Pericardium fibroblast (primary cell): ENCODE measurements at places on chromosomes 4 and X. TPM values are rescaled to one million over a fixed set of nuclear protein-coding genes. Genes with fewer than 3 reads are reported as not detected.

The CEP135 gene
- total RNA-seq, result 1.9 and 2.2 TPM in 2 replicates

The STPG2 gene
- not detected in 2 replicates for total RNA-seq

The WDR17 gene
- 0.26 and 0.58 TPM in 2 replicates for total RNA-seq

The CXCL5 gene
- 8.9 and 11.6 TPM in 2 replicates for total RNA-seq

The MAGEA11 gene
- not detected in 2 replicates for total RNA-seq

The ATP5ME gene
- total RNA-seq, result 92.9 and 185 TPM in 2 replicates

The C1QTNF7 gene
- total RNA-seq, result 0.17 and 0.35 TPM in 2 replicates

The FGFBP2 gene
- total RNA-seq, result not detected in 2 replicates

The IBSP gene
- not detected in 2 replicates for total RNA-seq

The GPR50 gene
- total RNA-seq, result not detected in 2 replicates

The AKAP14 gene
- not detected in 2 replicates for total RNA-seq

The PABPC4L gene
- 0.94 and 3.0 TPM in 2 replicates for total RNA-seq

The GC gene
- not detected in 2 replicates for total RNA-seq

The RHOXF2 gene
- total RNA-seq, result not detected in 2 replicates

The XG gene
- total RNA-seq, result under 0.01 and 3.0 TPM in 2 replicates

The HELT gene
- total RNA-seq, result not detected in 2 replicates

The ZNF732 gene
- not detected in 2 replicates for total RNA-seq

The NUP62CL gene
- not detected in 2 replicates for total RNA-seq

The ZNF185 gene
- total RNA-seq, result 4.6 and 5.0 TPM in 2 replicates

The NXF2B gene
- total RNA-seq, result not detected in 2 replicates

The PIR gene
- 24.7 and 30.8 TPM in 2 replicates for total RNA-seq

The MAML3 gene
- 3.0 and 3.2 TPM in 2 replicates for total RNA-seq

The TAF7L gene
- total RNA-seq, result not detected in 2 replicates

The ART3 gene
- not detected in 2 replicates for total RNA-seq

The ZCCHC18 gene
- 1.1 TPM in 2 replicates for total RNA-seq

The SSX4 gene
- total RNA-seq, result not detected in 2 replicates

The PNMA5 gene
- total RNA-seq, result not detected in 2 replicates
